ENCODE measurements at places on chromosomes 7 and 10.

GRCh38 chr7:131950758-131951157 is 394.3 kb upstream of the PODXL start:
- no peak for DNase-seq

GRCh38 chr7:131302446-131302845 is 25.2 kb upstream of the MKLN1 start:
- DNase-seq: no peak

DNA sequence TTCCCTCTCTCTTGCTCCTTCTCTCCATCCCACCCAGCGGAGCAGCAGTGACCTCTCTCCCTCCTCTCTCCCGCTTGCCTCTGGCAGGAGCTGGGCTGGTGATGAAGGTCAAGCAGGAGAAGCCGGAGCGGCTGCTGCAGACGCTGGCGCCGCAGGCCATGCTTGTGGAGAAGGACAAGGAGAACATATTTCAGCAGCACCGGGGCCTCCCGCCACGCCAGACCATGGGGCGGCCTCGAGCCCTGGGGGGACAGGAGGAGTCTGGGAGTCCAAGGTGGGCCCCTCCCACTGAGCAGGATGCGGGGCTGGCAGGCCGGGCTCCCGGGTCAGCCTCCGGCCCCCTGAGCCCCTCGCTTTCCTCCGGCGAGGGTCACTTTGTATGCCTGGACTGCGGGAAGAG is 17.3 kb downstream of the ZNF775 start:
- no peak for DNase-seq

- DNase-seq: no peak
Observed at GRCh38 chr10:60420991-60421894, 31.6 kb upstream of the ANK3 start.

DNA sequence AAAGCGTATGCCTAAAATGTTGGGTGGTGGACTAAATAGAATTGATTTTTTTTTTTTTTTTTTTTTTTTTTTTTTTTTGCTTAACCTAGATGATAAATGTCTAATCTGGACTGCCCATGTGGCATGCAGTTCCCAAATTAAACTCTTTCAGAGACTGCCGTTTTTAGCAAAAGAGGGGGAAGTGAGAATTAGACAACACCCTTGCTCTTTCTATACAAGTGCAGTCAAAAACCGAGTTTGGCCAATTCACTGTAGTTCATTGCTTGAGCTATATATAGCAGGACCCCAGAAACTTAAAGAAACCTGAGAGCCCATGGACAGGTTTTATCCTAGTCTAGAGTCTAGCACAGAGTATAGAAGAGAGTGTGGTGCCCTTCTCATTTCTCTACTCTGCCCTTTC is 141.9 kb downstream of the GRM3 start:
- DNase-seq: no peak

DNA sequence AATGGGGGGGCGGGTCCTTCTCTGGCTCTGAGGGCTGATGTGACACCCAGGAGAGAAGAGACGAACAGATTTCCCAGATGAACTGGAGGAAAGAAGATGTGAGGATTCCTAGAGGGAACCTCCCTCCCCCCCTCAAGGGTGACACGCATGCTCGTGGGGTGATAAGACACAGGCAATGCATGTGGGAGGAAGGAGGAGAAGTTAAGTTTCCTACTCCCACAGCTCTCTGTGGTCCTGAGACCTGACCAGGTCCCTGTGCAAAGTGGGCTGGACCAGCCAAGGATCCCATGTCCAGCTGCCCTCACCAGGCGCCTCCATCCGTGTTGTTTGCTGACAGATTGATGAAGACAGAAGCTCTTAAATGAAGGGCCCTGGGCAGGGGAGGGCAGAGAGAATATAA is 112.6 kb downstream of the SH3PXD2A start:
- no peak for DNase-seq
